ENCODE measurements at places on chromosomes 13 and 19.

GRCh38 chr19:14198384-14199376 lies 7.3 kb downstream of the ADGRL1 start:
- peak; percentile 45 for DNase-seq

DNA sequence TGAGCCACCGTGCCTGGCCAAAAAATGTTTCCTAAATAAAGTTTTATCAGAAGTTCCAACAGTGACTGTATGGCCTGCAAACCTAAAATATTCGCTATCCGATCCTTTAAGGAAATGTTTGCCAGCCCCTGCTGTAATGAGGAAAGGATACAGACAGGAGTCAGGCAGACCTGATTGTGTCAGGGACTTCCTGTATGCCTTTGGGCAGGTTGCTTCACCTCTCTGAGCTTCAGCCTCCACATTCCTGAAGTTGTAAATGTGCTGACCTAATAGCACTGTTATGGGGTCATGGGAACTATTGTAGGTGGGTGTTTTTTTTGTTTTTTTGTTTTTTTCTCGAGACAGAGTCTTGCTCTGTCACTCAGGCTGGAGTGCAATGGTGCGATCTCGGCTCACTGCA lies 6.2 kb downstream of the ABHD8 start:
- no peak for DNase-seq

DNA sequence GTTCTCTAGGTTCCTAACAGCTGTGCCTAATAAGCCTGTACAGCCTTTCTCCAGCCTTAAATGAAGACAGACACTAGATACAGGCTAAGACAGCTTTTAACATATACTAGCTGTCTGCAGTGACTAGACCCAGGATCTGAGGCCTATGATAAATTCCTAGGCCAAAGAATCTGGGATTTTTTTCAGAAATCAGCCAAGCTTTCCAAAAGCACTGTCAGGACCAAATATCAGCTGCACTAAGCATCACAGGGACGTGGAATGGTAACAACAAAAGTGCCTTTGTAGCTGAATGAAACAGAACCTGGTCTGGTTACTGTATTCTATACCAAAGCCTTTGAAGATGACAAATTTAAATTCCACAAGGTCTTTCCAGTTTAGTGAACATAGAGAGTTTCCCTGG lies 77.9 kb upstream of the DOCK9 start:
- no peak for DNase-seq

- DNase-seq: no peak
These were observed 28.4 kb upstream of the LATS2 start for GRCh38 chr13:21089830-21090229.

GRCh38 chr13:26112843-26113242 lies 61.0 kb upstream of the SHISA2 start:
- peak; percentile 48 for DNase-seq

- peak; percentile 58 for DNase-seq
These were observed 740 bp upstream of the CCDC61 start for GRCh38 chr19:45994456-45994997.

DNA sequence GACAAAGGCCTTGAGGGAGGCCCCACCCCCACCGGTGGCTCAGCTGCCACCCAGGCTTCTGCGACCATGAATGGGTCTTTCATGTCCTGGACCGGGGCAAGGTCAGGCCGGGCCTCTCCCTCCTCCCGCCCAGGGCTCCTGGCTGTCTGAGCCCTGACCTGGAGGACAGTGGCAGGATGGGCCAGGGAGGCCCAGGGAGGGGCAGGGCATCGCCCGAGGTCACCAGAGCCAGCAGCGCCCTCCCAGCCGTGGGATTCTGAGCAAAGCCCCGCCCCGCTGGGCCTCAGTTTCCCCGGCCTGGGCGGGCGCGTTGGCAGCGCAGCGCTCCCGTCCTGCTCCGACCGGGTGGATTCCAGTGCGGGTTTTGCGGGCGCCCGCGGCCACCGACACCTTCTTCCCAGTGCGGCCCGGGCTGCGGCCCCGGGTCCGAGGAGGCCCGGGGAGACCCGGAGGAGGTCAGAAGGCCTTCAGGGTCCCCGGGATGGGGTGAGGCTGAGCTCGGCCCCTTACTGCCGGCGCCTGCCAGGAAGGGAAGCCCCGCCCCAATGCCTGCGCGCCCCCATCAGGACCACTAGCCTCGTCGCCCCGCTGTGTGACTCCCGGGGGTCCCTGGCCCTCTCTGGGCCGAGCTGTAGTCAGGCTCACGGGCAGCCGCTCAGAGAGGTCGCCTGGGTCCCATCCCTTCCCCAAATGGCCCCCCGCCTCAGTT lies 24.6 kb upstream of the SEMA6B start:
- DNase-seq: peak; percentile 66

GRCh38 chr19:4584670-4585460 lies 25.4 kb upstream of the SEMA6B start:
- peak; percentile 74 for DNase-seq

- DNase-seq: no peak
These were observed 160.1 kb downstream of the MYO16 start for GRCh38 chr13:108789476-108789875.

DNA sequence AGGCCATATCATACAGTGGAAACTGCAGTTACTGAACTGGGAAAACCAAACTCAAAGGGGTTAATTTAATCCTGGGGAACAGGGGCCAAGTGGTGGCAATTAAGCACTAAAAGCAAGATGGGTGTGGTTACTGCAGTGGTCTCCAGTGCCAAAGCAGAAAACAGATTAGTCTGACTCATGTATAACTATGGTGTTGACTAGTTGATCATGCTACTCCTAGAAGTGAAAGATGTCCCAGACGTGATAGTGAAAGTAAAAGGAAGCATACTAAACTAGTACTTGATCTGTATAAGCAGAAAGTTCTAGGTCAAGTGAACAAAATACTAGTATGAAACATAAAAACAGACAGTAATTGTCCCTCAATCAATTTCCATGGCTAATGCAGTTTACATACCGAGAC lies 360.0 kb upstream of the SLITRK5 start:
- no peak for DNase-seq

DNA sequence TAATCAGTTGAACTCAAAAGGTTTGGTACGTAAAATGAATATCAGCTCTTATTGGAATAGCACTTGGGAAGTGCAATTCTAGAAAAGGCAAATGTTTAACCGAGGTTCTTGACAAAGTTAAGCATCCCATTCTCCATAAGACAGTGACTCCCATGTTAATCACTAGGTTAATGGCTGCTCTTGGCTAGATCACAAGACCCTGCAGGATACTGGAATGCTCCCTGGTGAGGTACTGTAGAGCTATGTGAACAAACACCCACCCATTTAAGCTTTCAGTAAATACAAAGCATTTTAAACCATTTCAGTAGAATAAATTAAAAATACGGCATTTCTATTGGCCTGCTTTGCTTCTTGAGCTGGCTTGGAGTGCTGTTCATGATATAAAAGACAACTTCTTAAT lies 56.5 kb downstream of the TDRD3 start:
- DNase-seq: peak; percentile 50

DNA sequence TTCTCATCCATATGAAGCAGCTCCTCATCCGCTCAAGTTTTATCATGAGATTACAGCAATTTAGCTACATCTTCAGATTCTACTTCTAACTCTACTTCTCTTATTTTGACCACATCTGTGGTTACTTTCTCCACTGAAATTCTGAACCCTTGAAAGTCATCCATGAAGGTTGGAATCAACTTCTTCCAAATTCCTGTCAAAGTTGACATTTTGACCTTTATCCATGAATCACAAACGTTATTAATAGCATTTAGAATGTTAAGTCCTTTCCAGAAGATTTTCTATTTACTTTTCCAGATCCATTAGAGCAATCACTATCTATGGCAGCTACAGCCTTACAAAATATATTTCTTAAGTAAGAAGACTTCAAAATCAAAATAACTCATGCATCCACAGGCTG lies 421.7 kb upstream of the GPC6 start:
- DNase-seq: no peak

- no peak for DNase-seq
These were observed 222.2 kb upstream of the SERP2 start for GRCh38 chr13:44151474-44151873.

- DNase-seq: peak; percentile 96
These were observed 2.1 kb upstream of the PCDH8 start for GRCh38 chr13:52850396-52851136.

- no peak for DNase-seq
These were observed 33.0 kb upstream of the VSTM2B start for GRCh38 chr19:29492769-29493168.

GRCh38 chr19:29860492-29860891 lies 48.7 kb downstream of the CCNE1 start:
- peak; percentile 69 for DNase-seq

DNA sequence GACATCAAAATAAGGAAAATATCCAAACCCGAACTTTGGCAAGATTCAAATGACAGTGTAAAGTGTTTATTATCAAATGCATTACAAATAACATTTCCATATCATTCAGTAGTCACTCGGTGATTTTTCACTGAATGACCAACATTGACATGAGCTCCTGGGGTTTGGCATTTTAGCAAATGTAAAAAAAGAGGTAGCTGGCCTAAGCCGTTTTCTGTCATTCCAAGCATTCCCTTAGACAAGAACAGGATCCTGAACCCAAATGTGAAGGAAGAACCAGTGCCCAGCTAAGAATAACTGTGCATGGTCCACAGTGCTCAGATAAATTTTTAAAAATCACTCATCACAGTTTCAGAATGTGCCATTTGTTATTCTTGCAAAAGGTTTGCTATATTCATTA lies 327.9 kb downstream of the GPC6 start:
- DNase-seq: peak; percentile 57

DNA sequence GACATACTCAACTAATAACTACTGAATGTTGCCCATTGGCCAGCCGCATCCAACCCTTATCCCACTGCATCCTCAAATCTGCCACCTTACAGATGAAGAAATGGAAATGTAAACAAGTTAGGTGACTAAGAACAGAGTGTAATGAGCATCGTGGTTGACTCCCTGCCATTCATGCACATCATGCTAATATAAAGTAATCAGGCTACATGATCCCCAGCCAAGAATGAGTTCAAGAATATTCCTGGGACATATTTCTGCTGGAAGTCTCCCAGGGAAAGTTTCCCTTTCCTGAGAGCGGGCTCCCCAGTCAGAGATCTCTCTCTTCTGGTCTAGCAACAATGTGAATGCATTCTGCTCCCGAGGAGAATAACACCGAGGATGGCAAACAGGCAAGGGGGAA lies 55.9 kb upstream of the SERP2 start:
- DNase-seq: no peak

GRCh38 chr19:34662919-34663318 lies 14.0 kb downstream of the SCGB2B2 start:
- peak; percentile 90 for DNase-seq

DNA sequence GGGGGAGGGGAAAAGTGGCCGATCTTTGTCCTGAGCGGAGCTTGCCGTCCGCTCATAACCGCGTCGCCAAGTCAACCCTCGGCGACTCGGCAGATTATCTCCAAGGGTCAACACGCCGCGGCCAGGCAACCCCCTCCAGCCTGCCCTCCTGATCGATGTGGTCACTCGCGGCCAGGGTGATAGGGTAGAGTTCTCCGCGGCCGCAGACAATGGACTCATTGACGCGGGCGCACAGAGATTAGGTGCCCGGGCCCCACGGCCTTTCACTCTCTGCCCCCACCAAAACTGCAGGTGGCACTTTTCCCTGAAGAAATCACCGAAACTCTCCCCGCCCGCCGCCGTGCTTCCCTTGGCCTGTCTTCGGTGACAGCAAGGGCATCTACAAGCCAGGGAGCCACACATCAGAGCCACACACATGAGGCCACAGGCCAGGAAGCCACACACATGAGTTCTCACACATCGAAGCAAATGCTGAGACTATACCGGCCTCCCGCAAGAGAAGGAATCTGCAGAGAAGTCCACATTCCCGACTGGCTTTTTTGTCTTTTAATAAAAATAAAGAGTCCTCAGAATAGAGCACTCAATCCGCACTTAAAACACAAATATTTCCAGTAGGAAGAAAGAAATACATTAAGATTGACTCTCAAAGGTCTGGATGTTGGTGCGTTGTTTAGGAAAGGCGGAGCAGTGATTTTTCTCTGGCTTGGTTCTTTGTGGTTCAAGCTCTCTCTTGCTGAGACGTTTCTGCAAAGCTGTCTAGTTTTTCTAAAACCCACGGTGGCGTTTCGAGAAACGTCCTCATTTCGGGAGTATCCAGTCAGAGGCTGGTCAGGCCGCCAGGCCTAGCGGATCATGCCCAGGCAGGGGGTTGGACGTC lies 1.5 kb upstream of the PDX1 start:
- peak; percentile 35 for DNase-seq

DNA sequence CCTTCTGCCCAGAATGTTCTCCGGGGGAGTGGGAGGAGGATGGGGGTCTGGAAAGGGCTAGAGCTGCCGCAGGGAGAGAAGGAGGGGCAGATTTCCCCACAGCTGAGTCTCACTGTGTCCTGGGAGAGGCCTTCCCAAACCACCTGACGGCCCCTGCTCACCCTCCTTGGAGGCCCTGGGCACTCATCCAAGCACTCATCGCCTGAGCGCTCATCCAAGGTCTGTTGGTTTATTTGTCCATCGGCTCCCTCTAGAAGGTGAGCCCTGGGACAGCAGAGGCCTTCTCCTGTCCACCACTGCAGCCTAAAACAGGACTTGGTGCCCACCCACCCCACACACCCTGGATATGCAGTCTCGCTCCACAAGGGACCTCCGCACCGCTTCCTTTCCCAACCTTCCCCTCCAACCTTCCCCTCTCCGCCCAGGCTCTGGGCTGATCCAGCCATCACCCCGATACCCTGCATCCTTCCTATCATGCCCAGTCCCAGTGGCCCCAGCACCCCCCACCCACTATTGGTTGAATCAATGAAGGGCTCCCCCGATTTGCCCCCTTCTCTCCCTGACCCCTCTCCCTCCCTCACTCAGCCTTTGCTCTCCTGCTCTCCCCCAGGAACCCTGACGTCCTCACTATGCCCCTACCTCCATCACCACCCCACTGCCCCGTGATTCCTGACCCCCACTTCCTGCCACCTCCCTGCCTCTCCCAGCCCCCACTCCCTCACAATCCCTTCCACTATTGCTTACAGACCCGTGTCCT lies 1.7 kb downstream of the UBXN6 start:
- DNase-seq: no peak

DNA sequence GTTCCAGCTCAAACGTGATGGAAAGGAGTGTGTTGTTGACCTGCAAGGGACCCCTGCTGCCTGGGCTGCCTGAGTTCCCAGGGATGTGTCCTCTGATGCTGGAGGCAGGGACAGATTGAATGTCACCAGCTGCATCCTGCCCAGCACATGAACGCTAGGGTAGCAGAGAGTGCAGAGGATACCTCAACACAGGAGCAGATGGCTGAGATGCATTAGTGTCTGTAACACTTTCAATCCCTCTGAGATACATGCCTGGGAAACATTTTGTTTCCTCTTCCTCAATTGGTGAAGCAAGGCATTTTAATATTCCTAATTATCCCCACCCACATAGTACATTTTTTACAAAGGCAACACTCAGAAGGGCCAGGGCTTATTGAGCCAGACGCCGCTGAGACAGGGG lies 106.4 kb upstream of the UBL3 start:
- DNase-seq: no peak

- DNase-seq: no peak
These were observed 16.1 kb downstream of the ZNF506 start for GRCh38 chr19:19805480-19805879.

GRCh38 chr13:105471673-105472072 lies 1063.8 kb downstream of the EFNB2 start:
- no peak for DNase-seq

- DNase-seq: no peak
These were observed 110.6 kb downstream of the B3GLCT start for GRCh38 chr13:31310356-31310755.

- no peak for DNase-seq
These were observed 7.9 kb downstream of the AP2S1 start for GRCh38 chr19:46842791-46843190.

Measured in GM23338 (cell line).